Camera-type eye (tissue), 1 donor: ENCODE measurements at places on chromosomes 7 and 10. TPM values are rescaled to one million over a fixed set of nuclear protein-coding genes. Genes with fewer than 3 reads are reported as not detected.

ANKRD61 gene
- total RNA-seq = not detected

CDK14 gene
- total RNA-seq = 88.5 TPM

SEMA3A gene
- 134 TPM for total RNA-seq

SLC26A5 gene
- total RNA-seq = 0.71 TPM

CAV2 gene
- 38.8 TPM for total RNA-seq

ATOH7 gene
- total RNA-seq = 11.4 TPM

IQCE gene
- 22.2 TPM for total RNA-seq

NKX6-2 gene
- total RNA-seq = not detected

PNLIPRP2 gene
- total RNA-seq = not detected

CLCN1 gene
- total RNA-seq = 0.22 TPM

MSRB2 gene
- total RNA-seq = 21.7 TPM

LRRC18 gene
- total RNA-seq = not detected

AASS gene
- total RNA-seq = 53.1 TPM
